ENCODE measurements at places on chromosomes 7 and 10.

- DNase-seq = no peak
Observed at GRCh38 chr10:126924180-126924914, 19.1 kb downstream of the DOCK1 start.

GRCh38 chr7:96449094-96449493 is 127.2 kb upstream of the SLC25A13 start:
- DNase-seq = no peak

- DNase-seq = no peak
Observed at GRCh38 chr7:97015756-97016380, 8.8 kb downstream of the DLX5 start.

GRCh38 chr10:90732581-90732980 is 125.3 kb downstream of the HTR7 start:
- DNase-seq = no peak

- no peak for DNase-seq
Observed at GRCh38 chr10:114751856-114752255, 69.7 kb upstream of the FHIP2A start.

DNA sequence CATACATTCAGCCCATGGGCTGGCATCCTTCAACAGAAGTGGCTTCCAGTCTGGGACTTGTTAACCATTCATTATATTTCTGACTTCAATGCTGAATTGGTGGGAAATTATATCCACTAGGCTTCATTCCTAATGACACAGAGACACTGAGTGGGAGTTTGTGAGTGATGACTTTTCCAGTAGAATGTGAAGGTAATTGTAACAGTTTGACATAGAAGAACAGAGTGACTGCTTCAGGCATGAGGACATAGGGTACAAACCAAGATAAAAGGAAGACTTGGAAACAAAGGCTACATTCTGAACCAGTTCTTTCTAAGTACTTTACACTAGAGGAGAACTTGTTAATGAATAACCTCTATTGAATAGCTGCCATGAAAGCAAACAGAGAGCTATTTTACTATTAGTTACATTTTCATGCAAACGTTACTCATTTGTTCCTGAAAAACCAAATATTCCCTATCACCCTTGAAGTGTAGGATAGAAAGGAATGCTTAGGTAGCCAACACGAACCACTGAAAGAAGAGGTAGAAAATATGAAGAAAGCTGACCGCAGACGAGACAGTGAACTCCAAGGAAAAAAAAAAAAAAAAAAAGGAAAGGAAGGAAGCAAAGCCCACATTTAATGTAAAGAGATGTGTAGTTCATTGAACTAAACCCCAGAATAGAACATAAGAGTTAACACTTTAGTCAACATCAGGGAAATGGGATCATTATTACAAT is 237.0 kb upstream of the SEMA3C start:
- peak; percentile 93 for DNase-seq

GRCh38 chr10:18368682-18369081 is 228.5 kb downstream of the CACNB2 start:
- DNase-seq = no peak

GRCh38 chr10:46327685-46328084 is 40.9 kb downstream of the ANTXRL start:
- no peak for DNase-seq

DNA sequence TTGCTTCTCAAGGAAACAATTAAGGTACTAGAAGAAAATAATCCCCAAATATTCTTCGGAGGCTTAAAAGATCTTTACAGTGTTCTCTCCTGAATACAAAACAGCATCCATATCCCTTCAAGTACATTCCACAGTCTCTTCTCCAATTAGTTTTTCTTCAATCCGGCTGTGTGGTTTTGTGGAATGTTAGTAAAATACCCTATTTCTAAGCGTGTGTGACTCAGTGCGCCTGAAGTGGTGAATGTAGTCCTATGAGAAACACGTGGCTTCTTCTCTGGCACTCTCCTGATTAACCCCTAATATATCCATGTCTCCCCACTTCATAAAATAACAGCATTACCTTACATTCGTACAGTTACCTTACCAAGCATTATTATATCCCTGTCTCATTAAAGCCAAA is 570.2 kb downstream of the ARL4A start:
- DNase-seq = no peak

GRCh38 chr10:58778966-58779365 is 266.3 kb downstream of the BICC1 start:
- DNase-seq = no peak

- DNase-seq = no peak
Observed at GRCh38 chr7:104005197-104005596, 15.7 kb upstream of the RELN start.

- peak; percentile 43 for DNase-seq
Observed at GRCh38 chr10:79116801-79117723, 48.3 kb downstream of the ZMIZ1 start.

DNA sequence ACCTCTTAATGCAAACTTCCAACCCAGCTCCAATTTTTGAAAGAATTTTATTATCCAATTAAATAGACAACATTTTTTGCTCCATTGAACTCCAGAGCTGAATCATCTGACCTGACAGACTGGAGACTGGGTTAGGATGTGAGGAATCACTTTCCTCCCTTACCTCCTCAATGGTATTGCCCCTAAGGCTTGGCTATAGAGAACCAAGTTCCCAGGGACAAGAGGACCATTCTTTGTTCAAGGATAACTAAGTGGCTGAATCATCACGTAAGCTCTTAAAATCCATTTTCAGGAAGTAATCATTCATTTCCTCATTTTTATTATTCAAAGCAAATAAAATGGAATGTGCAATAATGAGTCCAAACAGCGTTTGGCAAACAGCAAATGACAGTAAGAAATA is 335.1 kb downstream of the GATA3 start:
- DNase-seq = peak; percentile 41

GRCh38 chr10:117550599-117551329 is 8.2 kb downstream of the EMX2 start:
- DNase-seq = no peak

Data from Caki2 (cell line).